ENCODE measurements at places on chromosomes 5 and 9. TPM values are rescaled to one million over a fixed set of nuclear protein-coding genes. Genes with fewer than 3 reads are reported as not detected.

Gene BTNL8
- total RNA-seq, result 0.48 TPM

- H3K36me3 ChIP-seq, result no peaks in the 10 kb centered on the region
- no peaks in the 10 kb centered on the region for H3K4me1 ChIP-seq
- no peak for DNase-seq
- H3K27me3 ChIP-seq, result no peaks in the 10 kb centered on the region
- no peak overlapping the region for H3K4me3 ChIP-seq
- H3K27ac ChIP-seq, result no peak overlapping the region
Measured at GRCh38 chr5:88391991-88392390, 123.3 kb upstream of the TMEM161B start.

Gene CARD19
- 21.2 TPM for total RNA-seq

- H3K36me3 ChIP-seq, result no peaks in the 10 kb centered on the region
- peaks cover 60% of the 10 kb centered on the region for H3K4me1 ChIP-seq
- H3K4me3 ChIP-seq, result peak overlapping the region; percentile 99
- H3K27ac ChIP-seq, result peak overlapping the region; percentile 50
Measured at GRCh38 chr9:92762196-92762595, 2.4 kb downstream of the BICD2 start.

- H3K27ac ChIP-seq, result no peak overlapping the region
- H3K4me3 ChIP-seq, result no peak overlapping the region
- H3K36me3 ChIP-seq, result no peaks in the 10 kb centered on the region
- H3K27me3 ChIP-seq, result no peaks in the 10 kb centered on the region
- H3K4me1 ChIP-seq, result no peaks in the 10 kb centered on the region
Measured at GRCh38 chr5:175452166-175452565, 8.2 kb upstream of the DRD1 start.

Gene GMCL2
- total RNA-seq, result not detected

GRCh38 chr9:126882746-126883145 is 22.3 kb downstream of the ZBTB34 start:
- H3K27ac ChIP-seq, result no peak overlapping the region
- no peaks in the 10 kb centered on the region for H3K4me1 ChIP-seq
- no peak overlapping the region for H3K4me3 ChIP-seq
- DNase-seq, result no peak
- H3K36me3 ChIP-seq, result peaks cover 24% of the 10 kb centered on the region

Gene C7
- total RNA-seq, result 687 TPM

- no peaks in the 10 kb centered on the region for H3K4me1 ChIP-seq
Measured at GRCh38 chr5:136230176-136230575, 37.2 kb upstream of the SMIM32 start.

GRCh38 chr9:97364769-97365490 is 47.0 kb upstream of the TDRD7 start:
- H3K36me3 ChIP-seq, result peaks cover 1% of the 10 kb centered on the region
- H3K27ac ChIP-seq, result no peak overlapping the region

DNA sequence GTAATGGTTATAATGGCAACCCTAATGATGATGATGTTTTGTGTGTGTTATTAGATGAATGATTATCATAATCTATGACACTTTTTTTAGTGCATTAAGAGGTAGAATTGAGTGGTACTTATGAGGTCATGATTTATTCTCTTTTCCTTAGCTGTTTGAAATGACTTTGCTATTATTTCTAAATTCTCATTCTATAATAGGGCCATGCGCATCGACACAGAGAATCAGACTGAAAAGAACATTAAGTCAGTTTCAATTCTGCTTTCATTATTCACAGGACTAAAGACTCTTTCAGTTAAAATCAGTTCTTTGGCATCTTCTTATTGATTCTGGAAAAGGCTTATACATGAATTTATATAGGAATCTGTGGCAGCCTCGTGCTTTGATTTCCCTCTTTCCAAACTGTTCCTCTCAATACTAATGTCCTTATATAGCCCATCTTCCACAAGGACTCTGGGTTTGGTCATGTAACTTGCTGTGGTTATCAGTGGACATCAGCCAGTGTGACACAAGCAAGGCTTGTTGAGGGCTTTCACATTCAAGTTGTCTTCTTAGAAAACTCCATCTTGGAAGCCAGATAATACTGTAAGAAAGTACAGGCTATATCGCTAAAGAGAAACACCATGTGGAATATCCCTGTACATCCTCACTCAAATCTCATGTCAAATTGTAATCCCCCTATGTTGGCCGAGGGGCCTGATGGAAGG is 140.3 kb upstream of the CHD1 start:
- H3K36me3 ChIP-seq, result no peaks in the 10 kb centered on the region
- no peaks in the 10 kb centered on the region for H3K4me1 ChIP-seq
- H3K4me3 ChIP-seq, result no peak overlapping the region
- no peak for DNase-seq
- H3K27ac ChIP-seq, result no peak overlapping the region
- H3K27me3 ChIP-seq, result no peaks in the 10 kb centered on the region

GRCh38 chr9:72935595-72935994 is 17.3 kb downstream of the ALDH1A1 start:
- no peaks in the 10 kb centered on the region for H3K4me1 ChIP-seq
- no peak overlapping the region for H3K4me3 ChIP-seq

- no peak overlapping the region for H3K27ac ChIP-seq
- no peaks in the 10 kb centered on the region for H3K36me3 ChIP-seq
- no peak for DNase-seq
- H3K27me3 ChIP-seq, result no peaks in the 10 kb centered on the region
- no peaks in the 10 kb centered on the region for H3K4me1 ChIP-seq
Measured at GRCh38 chr9:90659650-90660364, 17.2 kb upstream of the DIRAS2 start.

GRCh38 chr9:114037961-114038723 is 40.0 kb downstream of the AMBP start:
- peaks cover 15% of the 10 kb centered on the region for H3K36me3 ChIP-seq
- H3K27me3 ChIP-seq, result no peaks in the 10 kb centered on the region
- no peaks in the 10 kb centered on the region for H3K4me1 ChIP-seq
- peak; percentile 50 for DNase-seq
- no peak overlapping the region for H3K4me3 ChIP-seq
- H3K27ac ChIP-seq, result no peak overlapping the region

DNA sequence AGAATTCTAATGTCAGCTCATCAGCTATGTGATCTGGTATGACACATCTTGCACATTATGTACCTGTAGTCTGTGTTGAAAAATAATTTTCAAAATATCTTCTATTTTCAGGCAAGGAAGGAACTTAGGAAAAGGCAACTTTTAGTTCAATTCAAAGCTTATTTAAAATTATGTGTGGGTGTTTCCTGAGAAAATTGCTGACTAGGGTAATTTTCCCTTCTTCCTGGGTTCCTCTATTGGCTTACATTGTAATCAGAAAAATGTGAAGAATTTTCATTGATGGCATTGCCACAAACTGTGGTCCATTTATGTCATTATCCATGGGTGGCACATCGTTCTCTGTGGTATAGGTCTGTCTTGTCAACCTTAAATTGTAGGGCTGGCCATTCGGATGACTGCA is 328.7 kb upstream of the SGCD start:
- no peak overlapping the region for H3K4me3 ChIP-seq
- no peaks in the 10 kb centered on the region for H3K36me3 ChIP-seq

DNA sequence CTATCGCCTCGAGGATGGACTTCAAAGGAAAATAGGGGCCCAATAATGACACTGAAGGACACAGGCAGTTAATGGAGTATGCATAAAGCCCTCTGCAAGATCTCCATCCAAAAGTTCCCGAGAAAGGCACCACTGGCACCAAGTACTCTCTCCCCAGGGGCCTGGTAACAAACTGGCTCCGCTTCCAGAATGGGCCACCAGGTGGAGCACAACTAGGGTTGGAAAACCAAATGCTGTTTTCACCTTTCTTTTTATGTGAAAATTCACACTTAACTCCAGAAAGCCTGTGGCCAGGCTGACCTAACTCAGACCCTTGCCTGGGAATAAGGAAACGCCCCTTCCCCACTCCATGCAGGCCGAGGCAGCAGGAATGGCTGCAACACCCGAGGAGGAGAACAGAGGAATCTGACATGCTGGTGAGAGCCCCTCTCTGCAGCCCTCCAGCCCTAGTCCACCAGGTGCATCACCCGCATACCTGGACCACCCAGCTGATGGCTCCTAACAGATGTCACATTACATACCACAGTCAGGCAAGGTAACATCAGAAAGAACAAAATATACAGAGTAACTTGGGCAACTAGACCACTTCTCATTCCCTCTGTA is 42.8 kb downstream of the CAMSAP1 start:
- no peaks in the 10 kb centered on the region for H3K4me1 ChIP-seq
- no peak overlapping the region for H3K27ac ChIP-seq
- H3K4me3 ChIP-seq, result no peak overlapping the region
- no peaks in the 10 kb centered on the region for H3K27me3 ChIP-seq

Gene CCL27
- total RNA-seq, result not detected

Gene CCL28
- total RNA-seq, result 1.3 TPM

DNA sequence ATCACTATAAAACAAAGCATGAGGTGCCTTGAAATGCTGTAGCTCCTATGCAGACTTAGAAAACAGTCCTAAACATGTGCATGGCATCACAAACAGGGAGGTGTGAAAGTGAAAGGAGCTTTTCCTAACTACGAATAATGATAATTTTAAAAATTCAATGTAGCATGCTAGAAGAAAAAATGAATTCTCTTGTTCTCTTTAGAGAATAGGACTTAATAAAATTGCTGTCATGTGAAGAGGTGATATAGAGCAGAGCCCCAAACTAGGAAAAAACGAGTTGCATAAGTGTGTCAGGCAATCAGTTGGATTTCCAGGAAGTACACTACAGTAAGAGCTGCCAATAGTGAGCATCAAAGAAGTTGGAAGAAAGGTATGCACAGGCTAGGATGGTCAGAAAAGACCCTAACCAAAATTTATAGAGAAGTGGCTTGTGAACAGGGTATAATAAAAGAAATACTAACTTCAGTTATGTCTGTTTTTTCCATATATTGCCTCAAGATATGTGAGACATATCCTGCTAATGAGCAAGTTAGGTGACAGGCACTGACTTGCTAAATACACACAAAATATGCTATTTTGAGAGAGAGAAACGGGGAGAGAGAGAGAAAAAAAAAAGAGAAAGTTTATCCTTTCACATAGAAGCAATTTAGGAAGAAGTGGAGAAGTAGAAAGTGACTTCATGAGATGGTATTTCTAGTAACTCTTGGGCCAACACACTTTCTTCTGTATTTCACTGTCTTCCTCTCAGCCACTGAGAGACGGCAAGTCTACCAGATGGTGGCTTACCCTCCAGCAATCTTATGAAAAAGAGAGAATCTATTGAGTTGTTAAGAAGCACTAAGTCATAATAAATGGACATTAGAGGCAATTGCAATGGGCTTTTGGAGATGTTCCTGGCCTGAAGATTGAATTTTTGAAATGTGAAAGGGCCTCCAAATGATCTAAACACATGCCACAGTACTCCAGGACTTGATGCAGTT is 18.0 kb downstream of the ITGA2 start:
- no peak for DNase-seq
- no peaks in the 10 kb centered on the region for H3K36me3 ChIP-seq
- H3K4me1 ChIP-seq, result no peaks in the 10 kb centered on the region
- no peak overlapping the region for H3K4me3 ChIP-seq

GRCh38 chr5:34020726-34021125 is 12.9 kb upstream of the AMACR start:
- no peaks in the 10 kb centered on the region for H3K36me3 ChIP-seq
- H3K4me1 ChIP-seq, result peaks cover 5% of the 10 kb centered on the region
- no peak overlapping the region for H3K27ac ChIP-seq

GRCh38 chr5:218457-219291 is 554 bp downstream of the SDHA start:
- DNase-seq, result no peak
- peak overlapping the region; percentile 95 for H3K4me3 ChIP-seq
- peaks cover 7% of the 10 kb centered on the region for H3K36me3 ChIP-seq
- H3K4me1 ChIP-seq, result no peaks in the 10 kb centered on the region

DNA sequence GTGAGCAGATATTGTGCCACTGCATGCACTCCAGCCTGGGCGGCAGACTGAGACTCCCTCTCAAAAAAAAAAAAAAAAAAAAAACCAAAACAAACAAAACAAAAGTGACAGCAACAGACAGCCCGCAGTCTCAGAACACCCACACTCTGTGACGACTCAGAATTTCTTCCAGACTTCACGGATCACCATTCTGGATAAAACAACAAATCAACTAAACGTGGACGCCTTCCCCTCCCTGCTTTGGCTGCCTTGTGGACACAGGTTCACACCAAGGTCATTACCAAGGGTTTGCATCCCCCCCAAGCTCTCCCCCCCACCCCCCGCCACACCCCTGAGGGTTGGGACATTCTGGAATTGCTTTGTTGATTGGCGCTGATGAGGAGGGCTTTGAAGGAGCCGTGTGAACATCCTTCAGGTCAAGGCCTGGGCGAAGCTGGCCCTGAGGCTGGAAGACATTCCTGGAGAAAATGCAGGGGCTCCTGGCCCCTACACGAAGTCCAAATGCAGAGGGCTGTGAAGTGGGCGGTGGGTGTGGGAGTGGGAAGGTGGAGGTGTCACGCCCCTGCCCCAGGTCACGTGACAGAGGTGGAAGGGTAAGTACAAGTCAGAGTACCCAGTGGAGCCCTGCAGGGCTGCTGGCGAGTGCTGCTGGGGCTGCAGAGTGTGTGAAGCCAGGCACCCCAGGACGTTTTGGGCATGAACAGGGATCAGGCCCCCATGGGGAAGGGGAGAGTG is 10.1 kb downstream of the LCN10 start:
- H3K27ac ChIP-seq, result no peak overlapping the region
- peaks cover 18% of the 10 kb centered on the region for H3K4me1 ChIP-seq
- no peak overlapping the region for H3K4me3 ChIP-seq
- DNase-seq, result no peak
- no peaks in the 10 kb centered on the region for H3K36me3 ChIP-seq
- no peaks in the 10 kb centered on the region for H3K27me3 ChIP-seq

DNA sequence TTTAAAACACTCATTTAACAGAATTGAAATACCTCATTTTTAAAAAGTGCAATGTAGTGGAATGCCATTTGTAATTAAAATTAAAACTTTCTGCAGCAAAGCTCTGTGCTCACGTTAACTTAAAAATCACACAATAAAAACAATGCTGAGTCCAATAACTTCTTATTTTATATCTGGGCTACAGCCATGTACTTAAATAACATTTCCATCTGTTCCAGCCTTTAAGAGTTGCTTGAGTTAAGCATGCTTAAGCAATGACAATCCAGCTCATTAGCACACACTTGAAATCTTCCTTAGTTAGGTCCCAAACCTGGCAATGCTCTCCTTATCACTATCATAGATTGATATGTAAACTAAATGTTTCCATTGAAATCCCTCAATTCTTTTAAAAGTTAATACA is 132.3 kb upstream of the CDH12 start:
- no peak for DNase-seq
- no peaks in the 10 kb centered on the region for H3K27me3 ChIP-seq
- no peaks in the 10 kb centered on the region for H3K36me3 ChIP-seq
- no peak overlapping the region for H3K27ac ChIP-seq
- no peak overlapping the region for H3K4me3 ChIP-seq

GRCh38 chr5:5293029-5293428 is 129.4 kb upstream of the ICE1 start:
- H3K36me3 ChIP-seq, result no peaks in the 10 kb centered on the region
- H3K4me1 ChIP-seq, result no peaks in the 10 kb centered on the region
- no peak overlapping the region for H3K27ac ChIP-seq
- no peaks in the 10 kb centered on the region for H3K27me3 ChIP-seq
- no peak for DNase-seq
- no peak overlapping the region for H3K4me3 ChIP-seq

Gene BTNL9
- 23.5 TPM for total RNA-seq

Gene NMUR2
- total RNA-seq, result not detected
